ENCODE measurements at places on chromosomes 16 and 17.

DNA sequence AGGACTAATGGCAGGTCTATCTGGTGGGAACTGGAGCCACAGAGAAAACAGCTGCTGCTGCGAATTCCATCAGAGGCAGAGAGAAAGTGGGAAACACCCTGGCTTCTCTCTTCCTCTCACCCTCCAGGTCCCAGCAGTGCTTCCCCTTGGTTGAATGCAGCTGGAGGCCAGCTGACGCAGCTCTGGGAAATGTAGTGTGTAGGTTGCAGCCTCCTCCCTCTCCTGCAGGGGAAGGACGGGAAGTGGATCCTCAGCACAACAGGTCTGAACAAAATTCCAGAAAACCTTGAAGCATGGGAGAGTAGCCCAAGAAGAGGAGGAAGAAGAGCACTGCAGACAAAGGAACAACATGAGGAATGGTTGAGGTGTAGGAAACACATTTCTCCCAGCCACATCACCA lies 67.8 kb upstream of the MMP2 start:
- no peak for DNase-seq

- no peak for DNase-seq
Observed at GRCh38 chr17:14733376-14733775, 432.5 kb downstream of the HS3ST3B1 start.

DNA sequence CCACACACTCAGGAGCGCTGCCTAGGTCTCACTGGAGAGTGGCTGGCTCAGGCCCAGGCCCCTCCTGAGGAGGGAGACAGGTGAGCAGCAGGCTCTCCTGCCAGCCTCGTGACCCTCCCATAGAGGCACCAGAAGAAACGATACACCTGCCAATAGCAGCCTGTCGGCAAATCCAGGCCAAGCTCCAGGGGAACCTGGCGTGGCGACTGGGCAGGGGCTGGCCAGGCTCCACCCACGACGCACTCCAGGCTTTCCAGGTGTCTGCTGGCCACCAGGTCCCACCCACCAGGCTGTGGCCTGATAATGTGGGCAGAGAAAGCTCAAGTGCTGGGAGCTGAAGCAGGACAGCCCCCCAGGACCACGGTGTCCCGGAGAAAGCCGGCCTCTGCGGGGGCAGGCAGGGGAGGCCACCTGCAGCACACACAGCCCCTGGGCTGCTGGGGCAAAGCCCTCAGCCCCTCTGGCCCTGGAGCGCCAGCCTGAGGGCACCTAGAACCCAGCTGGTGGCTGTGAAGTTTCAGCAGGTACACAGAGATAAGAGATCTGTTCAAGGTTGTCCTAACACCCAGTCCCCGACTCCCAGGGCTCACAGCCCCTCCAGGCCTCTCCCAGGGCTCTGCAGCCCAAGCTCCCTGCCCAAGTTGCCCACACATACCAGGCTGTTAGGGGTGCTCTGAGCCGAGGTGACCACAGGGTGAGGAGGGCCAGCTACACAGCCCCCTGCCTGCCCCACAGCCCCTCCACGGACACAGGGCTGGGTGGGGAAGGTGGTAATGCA lies 2.4 kb downstream of the PGAP6 start:
- no peak for DNase-seq

GRCh38 chr17:55056526-55056925 lies 88.0 kb downstream of the STXBP4 start:
- DNase-seq = no peak

DNA sequence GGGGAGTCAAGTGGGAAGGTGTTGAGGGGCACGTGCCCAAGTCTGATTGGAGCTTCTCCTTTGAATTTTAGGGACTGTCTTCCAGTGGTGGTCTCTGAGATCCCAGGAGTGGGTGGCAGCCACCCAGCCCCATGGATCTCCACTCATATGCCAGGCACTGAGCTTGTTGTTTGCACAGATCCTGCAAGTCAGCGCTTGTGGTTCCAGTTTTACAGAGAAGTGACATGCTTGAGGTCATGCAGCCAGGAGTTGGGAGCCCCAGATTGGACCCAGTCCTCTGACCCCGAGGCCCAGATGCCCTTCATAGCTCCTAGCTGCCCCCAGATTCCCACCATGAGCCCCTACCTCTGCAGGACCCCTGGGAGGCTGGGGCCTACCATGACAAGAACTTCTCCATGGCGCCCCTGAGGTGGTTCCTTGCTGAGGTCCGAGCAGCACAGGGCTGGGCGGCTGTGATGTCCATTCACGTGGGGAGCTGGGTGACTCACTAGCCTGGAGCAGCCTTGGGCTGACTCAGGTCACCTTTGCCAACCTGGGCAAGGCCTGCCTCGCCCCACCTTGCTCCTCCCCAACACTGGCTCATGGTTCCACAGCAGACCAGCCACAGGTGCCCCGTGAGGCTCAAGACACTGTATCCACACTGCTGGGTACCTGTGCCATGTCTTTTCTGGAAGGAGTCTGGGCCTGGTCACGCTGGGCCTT lies 47.4 kb downstream of the RAI1 start:
- DNase-seq = peak; percentile 33

GRCh38 chr17:13575922-13576419 lies 25.8 kb downstream of the HS3ST3A1 start:
- DNase-seq = no peak

Measured in SW480 (cell line).